Activated CD8-positive, alpha-beta memory T cell treated with anti-CD3 and anti-CD28 coated beads for 1 hour (primary cell): ENCODE measurements at places on chromosomes 2 and 18.

- no peak for DNase-seq
Measured at GRCh38 chr2:150470435-150470834, 17.0 kb downstream of the RND3 start.

GRCh38 chr2:131040661-131041401, 52.4 kb downstream of the FAM168B start:
- no peak for DNase-seq

GRCh38 chr2:46167924-46168323, 129.3 kb upstream of the EPAS1 start:
- no peak for DNase-seq

DNA sequence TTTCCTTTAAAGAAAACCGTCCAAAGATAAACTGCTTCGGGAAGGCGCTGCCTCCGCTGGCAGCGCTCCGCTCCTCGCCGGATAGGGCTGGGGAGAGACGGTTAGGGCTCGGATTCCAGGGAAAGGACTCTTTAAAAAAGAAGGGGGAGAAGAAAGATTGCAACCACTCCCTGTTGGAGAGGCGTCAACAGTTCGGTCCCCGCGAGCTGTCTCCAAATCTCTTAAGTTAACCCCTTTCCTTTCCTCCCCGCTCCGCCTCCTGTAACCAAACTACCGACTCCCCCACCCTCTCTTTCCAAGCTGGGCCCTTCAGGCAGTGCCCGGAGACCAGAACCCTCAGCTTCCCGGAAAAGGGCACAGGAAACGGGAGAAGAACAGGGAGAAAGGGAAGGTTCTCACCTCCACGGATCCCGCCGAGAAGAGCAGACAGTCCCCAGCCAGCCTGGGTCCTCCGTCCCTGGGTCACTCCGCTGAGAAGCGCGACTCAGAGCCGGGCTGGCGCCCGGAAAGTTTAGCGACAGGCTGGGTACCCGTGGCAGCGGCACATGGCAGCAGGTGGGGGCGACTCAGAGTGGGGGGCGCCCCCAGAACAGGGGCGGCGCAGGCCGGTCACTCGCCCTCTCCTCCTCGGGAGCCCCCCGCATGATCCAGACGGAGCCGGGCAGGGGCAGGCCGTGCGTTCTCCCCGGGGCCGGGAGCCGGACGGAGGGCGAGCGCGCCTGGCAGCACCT, 675 bp downstream of the FZD5 start:
- DNase-seq: no peak

DNA sequence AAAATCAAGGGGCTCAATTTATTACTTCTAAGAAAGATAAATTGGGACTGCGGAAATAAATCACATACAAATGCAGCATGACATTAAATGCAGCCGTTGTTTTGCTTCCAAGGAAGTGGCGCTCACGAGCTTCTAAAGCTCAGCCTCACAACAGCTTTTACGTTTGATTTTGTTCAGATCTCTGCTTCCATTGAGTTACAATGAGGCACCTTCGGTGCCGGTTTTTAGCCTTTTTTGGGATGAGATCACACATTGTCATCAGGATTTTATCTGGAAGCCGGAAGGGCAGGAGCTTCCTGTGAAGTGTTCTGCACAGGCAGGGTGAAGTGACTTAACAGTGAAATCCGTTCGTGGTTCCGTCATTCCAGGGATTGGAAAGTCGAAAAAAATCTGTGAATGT, 209.8 kb downstream of the DCDC2C start:
- no peak for DNase-seq

GRCh38 chr18:40868110-40868858, 1086.8 kb upstream of the PIK3C3 start:
- no peak for DNase-seq

DNA sequence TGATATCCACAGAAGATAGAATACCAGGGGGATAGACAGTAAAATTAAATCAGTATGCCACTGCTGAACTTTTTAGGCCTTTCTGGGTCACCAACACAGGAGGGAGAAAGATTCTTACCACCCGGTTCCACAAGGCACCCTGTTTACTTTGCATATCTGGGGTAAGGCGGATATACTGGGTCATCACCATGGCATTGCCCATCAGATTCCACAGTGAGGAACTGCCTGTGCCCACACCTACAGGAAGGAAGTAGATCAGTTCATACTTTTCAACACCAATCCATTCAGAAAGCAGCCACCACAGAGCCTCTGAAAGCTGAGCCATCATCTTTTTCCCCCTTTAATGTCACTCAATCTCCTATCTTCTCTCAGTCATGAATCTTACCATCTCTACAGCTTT, 2.0 kb downstream of the LMAN2L start:
- no peak for DNase-seq

- DNase-seq: no peak
Measured at GRCh38 chr2:69170661-69171060, 157.7 kb downstream of the ANTXR1 start.

DNA sequence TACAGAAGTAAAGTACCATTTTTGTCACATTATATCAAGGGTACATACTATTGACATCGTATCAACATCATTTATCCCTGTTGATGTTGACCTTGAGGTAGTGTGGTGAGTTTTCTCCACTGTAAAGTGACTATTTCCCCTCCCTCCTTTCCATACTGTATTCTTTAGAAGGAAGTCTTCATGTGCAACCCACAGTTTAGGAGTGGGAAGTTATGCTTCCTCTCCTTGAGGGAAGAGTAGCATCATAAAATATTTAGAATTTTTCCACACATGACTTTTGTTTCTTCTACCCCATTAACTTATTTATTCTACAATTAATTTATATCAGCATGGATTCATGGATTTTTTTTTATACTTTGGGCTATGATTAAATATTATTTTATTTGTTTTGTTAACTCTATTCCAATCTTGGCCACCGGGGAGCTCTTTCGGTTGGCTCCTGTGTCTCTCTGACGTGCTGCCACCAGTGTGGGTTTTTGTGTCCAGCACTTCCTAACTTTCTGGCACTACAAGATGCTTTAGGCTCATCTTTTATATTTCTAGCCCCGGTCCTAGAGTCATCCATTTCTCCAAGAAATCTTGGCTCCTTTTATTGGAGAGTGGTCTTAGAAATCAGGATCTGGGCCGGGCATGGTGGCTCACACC, 19.0 kb downstream of the AQP12B start:
- DNase-seq: no peak

DNA sequence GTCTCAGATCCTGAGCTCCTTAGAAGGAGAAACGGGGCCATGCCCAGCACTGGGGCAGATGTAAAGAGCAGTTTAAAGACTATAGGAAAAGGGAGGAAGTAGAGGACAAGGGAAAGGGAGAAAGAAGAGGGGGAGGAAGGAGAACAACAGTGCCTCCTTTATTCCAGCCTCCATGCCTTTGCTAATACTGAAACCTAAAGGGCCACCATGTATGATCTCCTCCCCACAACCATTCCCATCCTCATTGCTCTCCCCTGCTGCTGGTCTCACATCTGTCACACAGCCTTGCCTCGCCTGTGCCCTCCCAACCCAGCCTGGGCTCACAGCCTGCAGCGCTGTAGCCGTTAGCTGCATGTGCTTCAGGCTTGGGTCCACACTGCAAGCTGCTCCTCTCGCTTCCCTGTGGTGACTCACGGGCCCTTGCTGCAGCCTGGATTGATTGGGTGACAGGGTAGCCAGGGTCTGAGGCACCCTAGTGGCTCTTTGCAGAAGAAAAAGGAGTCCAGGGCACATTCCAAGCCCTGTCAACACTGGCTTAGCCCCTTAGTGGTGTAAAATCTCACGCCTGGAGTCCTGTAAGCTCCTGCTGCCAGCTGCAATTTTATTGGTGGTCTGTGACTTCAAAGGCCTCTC, 281.9 kb downstream of the SRBD1 start:
- DNase-seq: no peak

DNA sequence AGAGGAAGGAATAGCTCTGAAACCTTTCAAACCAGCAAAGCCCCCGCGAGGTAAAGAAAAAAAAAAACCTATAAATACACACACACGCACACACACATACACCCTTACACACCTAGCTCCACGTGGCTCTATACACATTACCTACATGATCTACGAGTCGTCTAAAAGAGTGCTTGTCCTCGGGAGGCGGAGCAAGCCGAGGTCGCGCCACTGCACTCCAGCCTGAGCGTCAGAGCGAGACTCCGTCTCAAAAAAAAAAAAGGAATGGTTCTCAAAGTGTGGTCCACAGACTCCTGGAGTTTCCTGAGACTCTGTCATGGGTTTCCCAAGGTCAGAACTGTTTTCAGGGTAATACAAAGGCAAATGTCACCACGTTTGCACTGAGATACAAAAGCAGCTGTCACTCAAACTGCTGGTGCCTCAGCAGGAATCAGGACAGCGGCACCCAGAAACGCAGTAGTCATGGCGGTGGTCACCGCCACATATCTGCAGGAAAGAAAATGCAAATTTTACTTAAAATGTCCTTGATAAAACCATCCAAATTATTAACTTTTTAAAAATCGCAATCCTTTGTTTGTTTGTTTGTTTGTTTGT, 130.0 kb upstream of the GPC1 start:
- no peak for DNase-seq

DNA sequence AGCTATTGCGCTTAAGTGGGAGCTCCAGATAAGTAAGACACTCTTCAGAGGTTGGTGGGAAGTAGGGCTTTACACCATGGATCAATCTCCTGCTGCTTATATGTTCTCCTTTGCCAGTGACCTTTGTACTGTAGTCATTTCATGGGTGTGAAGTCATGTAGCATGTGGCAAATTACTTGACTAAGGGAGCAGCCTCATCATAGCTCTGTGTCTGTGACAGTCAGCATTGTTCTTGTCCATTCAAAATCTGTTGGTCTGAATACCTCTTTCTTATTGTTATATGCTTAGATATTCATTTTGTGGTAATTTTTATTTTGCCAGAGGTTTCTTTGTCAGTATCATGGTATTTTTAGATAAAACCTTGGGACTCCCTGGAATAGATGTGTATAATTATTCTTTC, 18.2 kb downstream of the SLC4A1AP start:
- DNase-seq: no peak

DNA sequence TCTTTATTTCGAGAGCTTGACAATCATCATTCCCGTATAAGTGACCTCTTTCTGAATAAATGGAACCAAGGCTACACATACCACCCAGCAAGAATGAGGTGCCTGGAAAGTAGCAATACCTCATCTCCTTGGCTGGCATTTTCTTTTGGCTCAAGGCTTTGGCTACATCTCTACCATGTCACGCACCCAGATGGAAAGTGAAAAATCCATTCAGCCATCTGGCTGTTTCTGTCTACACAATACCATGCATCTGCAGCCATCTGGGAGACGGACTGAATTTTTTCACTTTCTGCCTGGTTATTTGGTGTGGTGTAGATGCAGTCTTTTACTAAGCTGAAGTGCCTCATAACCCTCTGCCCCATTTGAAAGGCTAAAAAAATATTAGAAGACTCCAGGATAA, 566.9 kb downstream of the BCL11A start:
- DNase-seq: no peak

DNA sequence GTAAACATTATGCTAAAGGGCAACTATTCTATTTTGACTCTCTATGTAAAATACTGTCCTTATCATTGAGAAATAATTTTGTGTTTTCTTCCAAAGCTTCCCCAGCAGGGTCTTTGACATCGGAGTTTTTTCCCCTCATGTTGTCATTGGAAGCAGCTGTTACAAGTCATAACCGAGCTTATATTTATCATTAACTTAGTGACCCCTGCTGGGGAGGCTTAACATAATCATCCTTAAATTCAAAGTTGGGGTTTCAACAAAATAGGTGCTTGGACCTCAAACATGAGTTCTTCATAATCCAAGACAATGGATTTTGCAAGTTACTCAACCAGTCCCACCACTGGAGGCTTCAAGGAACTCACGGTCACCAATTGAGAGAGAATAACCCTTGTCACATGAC, 330.9 kb downstream of the DCC start:
- DNase-seq: no peak

DNA sequence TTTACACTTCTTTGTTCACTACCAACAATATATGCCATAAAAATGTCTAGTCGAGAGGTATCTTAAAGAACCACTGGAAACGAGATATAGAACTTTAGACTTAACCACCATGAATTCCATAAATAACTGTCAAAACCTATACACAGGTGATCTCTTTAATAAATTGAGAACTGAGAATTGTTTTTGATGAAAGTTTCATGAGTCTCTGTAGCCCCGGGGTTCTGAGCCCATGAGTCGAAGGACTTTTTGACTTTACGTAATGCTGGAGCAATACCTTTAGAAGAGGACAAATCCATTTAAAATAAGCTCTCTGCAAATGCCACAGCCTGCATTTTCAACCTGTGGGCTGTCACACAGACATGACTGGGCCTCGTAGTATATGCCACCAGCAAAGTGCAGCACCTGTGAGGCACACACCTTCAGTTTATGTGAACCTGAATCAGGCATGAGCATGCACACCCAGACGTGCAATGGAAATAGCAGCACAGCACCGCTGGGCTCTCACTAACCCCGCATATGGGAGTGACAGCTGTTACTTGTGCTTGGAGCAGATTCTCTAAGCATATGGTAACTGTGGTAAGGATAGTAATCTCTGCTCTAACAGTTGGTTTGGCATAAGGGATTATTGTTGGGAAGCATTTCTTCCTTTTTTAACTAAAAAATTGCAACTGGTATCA, 383.2 kb downstream of the SOCS6 start:
- DNase-seq: no peak

DNA sequence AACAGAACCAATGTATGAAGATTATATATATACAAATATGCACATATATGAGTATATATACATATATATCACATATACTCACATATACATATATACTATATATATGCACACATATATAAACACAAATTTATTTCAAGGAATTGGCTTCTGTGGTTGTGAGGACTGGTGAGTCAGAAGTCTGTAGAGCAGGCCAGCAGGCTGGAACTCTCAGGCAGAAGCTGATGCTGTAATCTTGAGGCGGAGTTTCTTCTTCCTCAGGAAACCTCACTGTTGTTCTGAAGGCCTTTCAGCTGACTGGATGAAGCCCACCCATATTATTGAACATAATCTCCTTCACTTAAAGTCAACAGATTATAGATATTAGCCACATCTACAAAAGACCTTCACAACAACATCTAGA, 143.9 kb upstream of the CREB1 start:
- no peak for DNase-seq

- no peak for DNase-seq
Measured at GRCh38 chr2:227671170-227671905, 4.7 kb downstream of the SCYGR5 start.

- DNase-seq: no peak
Measured at GRCh38 chr2:191636586-191636985, 41.4 kb upstream of the NABP1 start.

GRCh38 chr2:127293386-127293747, 577 bp downstream of the ERCC3 start:
- no peak for DNase-seq

DNA sequence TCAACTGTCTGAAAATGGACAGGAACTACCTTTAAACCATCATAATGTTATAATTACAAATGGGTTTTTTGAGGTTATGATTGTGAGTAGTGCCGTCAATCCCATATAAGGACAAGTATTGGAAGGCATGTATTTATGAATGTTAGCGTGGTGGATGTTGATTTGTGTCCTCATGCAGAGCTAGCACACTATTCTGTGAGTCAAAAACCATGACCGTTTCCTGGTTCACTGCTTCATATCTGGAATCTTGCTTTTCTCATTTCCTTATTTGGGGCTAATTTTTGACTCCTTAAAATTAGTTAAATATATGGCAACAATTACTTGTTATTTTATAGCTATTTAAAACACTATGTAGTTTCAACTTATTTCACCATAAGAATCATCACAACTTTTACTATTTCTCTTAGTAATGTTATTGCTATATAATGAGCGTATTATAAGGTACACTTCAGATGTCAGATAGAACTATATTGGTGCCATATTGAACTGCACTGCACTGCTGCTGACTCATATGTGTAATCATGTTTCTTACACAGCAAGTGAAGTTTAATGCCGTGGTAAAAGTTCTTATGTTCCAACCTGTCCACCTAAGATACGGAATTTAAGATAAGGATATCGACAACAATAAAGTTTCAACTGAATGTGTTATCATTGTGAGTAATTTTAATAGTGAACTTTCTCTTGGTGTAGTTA, 192.8 kb downstream of the PTGR3 start:
- no peak for DNase-seq
